Left forelimb (tissue), 1 donor: ENCODE measurements at places on chromosomes 2 and 18.

DNA sequence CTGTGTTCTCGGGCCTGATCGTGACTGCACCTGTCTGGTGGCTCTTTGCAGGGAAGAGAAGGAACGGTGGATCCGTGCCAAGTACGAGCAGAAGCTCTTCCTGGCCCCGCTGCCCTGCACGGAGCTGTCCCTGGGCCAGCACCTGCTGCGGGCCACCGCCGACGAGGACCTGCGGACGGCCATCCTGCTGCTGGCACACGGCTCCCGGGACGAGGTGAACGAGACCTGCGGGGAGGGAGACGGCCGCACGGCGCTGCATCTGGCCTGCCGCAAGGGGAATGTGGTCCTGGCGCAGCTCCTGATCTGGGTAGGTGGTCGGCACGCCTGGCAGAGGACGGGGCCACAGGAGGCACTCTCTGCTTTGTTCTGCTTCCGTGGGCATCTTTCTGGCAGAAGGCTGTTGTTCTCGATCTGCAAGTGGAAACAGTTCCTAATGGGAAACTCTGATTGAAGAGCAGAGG, 48.0 kb downstream of the GBX2 start:
- DNase-seq: no peak

- no peak for DNase-seq
Measured at GRCh38 chr2:134280231-134280630, 26.4 kb downstream of the MGAT5 start.

DNA sequence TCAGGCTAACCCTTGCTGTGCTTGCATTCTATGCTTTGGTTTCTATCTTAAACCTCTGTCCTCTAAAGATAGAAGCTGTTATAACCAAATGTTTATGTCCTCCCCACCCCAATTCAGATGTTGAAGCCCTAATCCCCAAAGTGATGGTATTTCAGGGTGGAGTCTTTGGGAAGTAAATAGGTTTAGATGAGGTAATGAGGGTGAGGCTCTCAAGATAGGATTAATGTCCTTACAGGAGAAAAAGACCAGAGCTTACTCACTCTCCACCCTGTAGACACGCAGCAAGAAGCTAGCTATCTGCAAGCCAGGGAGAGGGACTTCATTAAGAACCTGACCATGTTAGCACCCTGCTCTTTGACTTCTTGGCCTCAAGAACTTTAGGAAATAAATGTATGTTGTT, 362.5 kb downstream of the ERBB4 start:
- DNase-seq: no peak

DNA sequence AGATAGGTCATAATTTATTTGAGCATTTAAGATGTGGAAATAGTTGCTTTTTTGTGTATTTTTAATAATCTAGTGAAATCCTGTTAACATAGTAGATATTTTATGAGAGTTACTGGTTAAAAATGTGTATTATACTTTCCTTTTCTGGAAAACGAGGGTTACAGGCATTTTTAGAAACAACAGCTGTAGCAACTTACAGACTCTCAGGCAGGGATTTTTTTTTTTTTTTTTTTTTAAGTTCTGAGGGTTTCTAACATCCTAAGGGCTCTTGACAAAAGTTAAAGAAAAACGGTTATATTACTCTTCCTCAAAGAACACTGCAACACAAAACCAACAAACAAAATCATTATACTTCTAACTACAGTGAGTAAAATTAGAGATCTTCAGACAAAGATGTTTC, 205.9 kb downstream of the ACKR3 start:
- no peak for DNase-seq

DNA sequence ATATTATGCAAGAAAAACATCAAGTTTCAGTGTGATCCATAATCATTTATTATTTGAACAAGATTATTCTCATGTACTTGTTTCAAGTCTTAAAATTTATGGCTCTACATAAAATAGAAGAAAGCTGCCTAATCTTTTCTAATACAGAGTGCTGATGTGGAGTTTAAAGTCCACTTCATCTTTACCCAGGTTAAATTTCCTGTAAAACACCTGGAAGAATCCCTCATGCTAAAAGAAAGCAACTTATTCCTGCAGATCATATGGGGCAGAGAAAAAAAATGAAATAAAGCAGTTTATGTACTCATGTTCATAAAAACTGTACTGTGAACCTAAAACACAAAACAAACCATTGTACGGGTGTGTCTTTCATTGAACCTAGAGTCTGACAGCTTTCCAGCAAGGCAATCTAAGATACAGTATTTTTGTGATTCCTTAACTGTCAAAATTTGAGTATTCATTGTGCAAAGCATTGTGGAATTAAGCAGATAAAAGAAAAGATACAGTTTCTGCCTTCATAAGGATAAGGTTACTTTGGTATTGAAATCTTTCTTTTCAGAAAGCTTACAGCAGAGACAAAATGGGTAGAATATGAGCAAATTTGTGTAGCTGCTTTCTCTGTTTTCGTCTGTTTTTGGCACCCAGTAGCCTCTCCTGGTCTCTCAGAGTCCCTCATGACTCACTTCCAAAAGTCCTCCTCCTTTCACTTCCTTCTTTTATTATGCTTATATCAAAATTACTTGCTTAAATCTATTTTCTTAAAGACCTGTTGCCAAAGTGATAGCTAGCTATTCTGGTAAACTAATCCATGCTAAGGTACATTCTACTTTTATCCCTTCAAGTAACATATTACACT, 26.9 kb upstream of the GLS start:
- DNase-seq: no peak

- no peak for DNase-seq
Measured at GRCh38 chr18:47932190-47932589, 1.7 kb upstream of the SMAD2 start.

GRCh38 chr18:23725827-23726661, 36.8 kb downstream of the LAMA3 start:
- no peak for DNase-seq

GRCh38 chr18:64539847-64540246, 391.0 kb upstream of the LINC00305 start:
- no peak for DNase-seq

DNA sequence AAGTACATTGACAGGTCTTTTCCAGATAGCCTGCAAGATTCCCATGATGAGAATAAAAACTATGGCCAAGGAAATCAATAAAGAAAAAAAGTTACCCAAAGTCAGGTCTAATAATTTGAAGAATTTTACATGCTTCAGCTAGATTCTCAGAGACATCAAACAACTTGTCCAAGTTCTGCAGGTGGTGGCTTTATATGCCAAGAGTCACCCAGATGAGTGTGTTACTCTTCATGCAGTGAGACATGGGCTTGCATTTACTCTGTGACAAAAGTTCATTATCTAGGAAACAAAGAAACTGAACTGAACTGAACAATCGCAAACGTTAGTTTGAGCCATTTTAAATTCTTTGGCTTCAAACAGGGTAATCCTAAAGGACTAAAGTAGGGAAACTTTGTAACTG, 548.5 kb upstream of the SYT4 start:
- DNase-seq: no peak
